ENCODE measurements at places on chromosomes 2 and 18.
A peak's percentile ranks its signal among the peaks of the same experiment; 100 is the strongest.

DNA sequence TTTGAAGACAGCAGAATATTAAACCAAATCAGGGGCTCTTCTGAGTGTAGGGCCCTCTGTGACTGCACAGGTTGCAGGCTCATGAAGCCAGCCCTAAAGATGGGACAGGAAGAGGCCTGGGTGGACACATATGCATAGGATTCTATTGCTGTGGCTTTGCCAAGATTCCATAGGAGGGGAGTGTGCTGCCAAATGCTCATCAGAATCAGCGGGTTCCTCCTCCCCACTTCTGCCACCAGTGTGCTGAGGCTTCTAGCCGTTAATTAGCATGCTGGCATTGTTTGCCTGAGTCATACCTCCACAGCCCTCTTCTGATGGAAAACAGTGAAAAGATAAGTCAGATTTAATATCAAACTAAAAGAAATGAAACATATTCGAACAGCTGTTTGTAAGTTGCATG, 103.9 kb upstream of the TMEFF2 start:
- DNase-seq, result no peak

DNA sequence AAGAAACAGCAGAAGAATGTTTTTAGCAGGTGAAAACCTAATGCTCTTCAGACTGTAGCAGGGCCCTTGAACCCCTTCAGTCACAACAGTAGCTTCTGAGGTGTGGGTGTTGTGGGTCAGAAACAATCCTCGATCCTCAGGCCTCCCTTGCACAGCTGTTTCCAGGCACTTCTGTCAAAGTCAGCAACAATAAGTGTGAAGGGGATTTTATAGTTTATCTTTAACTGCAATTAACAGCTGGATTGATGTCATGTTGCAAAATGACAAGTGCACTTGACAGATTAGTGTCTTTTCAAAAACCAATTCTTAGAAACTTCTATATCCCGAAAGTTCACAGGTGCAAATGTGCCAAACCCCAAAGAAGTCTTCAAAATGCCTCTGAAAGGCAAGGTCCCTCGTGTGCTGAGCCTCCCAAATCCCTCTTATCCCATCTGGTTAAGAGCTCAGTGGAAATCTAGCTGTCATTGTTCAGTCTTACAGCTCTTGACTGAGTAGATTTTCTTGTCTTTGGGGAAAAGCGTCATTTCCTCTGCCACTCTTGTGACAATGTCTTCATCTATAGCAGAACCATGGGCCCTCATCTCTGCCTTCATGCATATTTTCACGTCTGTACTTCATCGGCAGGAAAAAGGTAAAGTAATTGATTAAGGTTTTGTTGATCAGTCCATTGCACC, 29.6 kb downstream of the M1AP start:
- no peak for DNase-seq

DNA sequence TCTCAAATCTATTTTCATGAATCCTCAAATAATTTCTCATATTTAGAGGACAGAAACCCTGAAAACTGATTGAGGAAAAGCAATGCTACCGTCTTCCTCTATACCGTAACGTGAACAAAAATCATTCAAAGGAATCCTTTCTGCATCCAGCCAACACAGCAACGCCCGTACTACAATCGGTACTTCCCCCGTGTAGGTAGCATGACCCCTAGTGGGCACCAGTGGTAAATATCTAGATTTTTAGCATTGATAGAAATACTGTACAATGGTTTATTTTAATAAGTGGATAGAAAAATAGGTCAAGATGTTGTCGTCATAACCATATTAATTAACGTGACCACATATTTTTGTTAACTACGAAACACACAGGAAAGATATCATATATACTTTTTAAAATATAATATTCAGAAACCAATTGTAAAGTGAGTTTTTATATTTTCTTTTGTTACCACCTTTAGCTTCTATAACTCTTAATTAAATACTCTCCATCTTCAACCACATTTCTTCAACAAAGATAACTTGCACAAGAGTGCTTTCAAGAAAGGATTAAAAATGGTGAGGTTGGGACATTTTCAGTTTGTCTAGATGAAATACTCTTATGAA, 194.1 kb downstream of the SS18 start:
- no peak for DNase-seq

GRCh38 chr2:197107291-197108269, 181.1 kb upstream of the PGAP1 start:
- DNase-seq, result no peak

GRCh38 chr2:176392249-176392648, 123.0 kb downstream of the MTX2 start:
- no peak for DNase-seq

DNA sequence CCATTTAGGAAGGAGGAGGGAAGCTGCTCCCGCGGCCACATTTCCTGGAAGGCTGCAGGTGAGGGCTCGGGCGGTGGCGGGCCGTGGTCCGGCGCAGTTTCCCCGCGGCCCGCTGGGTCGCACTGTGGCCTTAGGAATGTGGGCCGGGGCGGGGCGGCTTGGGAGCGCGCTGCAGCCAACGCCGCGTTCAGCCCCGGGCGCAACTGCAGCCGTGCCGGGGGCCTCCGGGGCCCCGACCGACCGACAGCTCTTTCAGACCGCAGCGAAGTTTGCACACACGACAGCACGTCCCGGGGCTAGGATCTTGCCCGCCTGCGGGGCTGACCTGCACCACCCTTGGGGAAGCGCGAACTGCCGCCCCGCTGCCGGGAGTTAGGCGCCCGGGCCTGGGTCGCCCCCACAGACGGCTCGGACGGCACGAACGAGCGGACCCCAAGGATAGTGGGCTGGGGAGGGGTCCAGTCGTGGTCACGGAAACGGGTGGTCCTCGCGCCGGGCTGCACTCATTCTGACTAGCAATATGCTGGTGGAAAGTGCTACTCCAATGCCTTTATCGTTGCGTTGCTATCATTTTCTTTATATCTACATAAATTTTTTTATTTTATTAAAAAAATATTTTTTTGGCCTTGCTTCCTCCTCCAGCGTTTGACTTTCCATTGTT, 69.9 kb upstream of the DLX2 start:
- DNase-seq, result peak; percentile 11

GRCh38 chr2:37348155-37348554, 3.7 kb downstream of the QPCT start:
- no peak for DNase-seq

GRCh38 chr18:24013051-24013450, 1.5 kb upstream of the TTC39C start:
- no peak for DNase-seq

- no peak for DNase-seq
Measured at GRCh38 chr18:3058328-3059191, 45.6 kb upstream of the LPIN2 start.

- no peak for DNase-seq
Measured at GRCh38 chr2:111903930-111904439, 5.6 kb downstream of the MERTK start.

DNA sequence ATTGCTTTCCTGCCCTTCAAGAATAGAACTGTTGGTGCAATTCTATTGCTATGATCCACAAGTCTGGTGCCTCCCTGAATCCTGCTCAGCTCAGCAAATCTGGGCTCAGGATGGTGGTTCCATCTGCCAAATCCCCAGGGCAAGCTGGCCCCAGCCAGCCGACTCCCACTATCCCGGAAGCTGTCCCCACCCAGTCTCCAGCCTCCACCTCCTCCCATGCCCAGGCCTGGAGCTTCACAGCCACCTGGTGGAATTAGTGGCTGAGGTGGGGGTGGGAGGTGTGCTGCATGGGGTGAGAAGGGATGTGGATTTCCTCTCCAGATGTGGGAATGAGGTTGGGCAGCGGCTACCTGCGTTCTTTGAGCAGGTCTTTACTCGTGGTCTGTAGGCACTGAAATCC, 119.3 kb upstream of the SMAD2 start:
- no peak for DNase-seq

- DNase-seq, result no peak
Measured at GRCh38 chr2:83990636-83991035, 468.4 kb downstream of the SUCLG1 start.

GRCh38 chr2:208189069-208189809, 591 bp downstream of the C2orf80 start:
- DNase-seq, result no peak

DNA sequence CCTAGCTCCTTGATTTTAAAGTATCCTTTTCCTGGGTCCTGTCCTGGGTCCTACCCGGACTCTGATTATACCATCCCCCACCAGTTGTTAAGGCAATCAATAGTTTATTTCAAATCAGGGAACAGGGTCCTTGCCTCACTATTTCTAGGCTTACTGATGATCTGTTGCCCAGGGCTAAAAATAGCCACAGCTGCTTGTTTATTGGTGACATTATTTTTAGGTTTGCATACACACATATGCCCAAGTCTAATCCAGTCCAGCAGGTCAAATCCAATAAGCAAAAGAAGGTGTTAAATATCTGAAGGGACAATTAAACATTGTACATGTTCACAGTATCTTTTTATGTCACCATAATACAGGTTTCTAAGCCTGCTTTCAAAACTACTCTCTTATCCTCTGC, 66.0 kb downstream of the RAB10 start:
- DNase-seq, result no peak

GRCh38 chr2:238897911-238898311, 50.0 kb downstream of the TWIST2 start:
- DNase-seq, result no peak

GRCh38 chr2:120767486-120768005, 31.9 kb downstream of the GLI2 start:
- DNase-seq, result no peak

DNA sequence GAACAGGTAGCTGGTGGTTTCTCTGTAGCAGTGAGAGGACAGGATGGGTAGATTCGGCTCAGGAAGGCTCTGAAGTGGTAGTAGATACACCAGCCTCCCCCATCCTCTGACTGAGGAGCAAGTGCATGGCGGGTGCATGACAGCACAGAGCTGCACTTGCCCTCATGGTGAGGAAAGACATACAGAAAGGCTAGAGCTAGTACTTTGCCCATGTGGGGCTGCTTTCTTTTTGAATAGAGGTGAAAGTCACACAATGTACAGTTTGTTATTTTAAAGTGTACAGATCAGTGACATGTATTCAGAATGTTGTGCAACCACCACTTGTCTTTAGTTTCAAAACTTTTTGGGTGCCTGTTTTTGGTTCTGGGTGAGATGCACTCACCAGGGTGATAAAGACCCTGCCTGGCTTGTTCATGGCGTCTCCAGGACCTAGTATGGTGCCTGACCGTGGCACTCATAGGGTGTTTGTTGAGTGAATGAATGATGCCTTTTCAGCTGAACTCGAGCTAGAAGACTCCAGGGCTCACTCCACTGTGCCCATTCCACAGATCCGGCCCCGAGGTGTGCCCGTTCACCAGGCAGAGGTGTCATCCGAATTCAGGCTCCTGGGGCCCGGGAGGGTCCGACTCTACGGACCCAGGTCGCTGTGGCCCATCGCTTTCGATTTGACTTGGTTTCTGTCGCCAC, 421 bp upstream of the VAMP5 start:
- DNase-seq, result peak; percentile 32

DNA sequence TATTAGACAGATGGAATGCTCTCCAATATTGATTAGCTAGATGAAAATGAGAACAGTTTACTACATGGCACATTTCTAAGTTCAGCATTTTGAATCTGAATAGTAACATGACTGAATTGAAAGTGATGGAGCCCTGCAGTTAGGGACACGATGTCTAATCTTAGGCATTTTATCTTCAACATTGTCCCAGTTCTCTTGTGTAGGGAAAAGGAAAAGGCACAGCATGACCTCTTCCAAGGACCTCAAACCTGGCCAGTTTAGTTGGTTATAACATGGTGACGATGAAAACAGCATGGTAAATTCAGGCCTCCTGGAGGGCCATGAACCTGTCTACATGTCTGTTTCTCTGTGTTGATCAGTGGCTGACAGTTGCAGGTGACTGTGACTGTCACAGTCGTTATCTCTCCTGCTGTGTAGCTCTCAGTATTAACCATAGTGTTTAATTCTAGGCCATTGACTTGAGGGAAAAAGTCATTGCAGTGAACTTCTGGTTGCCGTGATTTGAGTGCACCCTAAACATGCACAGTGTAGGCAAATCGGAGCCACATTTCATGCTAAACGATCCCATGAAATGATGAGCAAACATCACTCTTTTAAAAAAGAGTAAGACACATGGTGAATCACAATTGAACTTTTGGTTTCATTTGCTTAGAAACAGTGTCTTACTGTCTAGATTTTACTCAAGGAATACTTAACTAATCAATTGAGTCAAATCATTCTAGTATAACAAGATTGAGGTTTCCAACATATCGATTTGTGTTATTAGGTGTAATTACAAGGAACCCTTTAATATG, 129.7 kb downstream of the PHLPP1 start:
- DNase-seq, result peak; percentile 20

DNA sequence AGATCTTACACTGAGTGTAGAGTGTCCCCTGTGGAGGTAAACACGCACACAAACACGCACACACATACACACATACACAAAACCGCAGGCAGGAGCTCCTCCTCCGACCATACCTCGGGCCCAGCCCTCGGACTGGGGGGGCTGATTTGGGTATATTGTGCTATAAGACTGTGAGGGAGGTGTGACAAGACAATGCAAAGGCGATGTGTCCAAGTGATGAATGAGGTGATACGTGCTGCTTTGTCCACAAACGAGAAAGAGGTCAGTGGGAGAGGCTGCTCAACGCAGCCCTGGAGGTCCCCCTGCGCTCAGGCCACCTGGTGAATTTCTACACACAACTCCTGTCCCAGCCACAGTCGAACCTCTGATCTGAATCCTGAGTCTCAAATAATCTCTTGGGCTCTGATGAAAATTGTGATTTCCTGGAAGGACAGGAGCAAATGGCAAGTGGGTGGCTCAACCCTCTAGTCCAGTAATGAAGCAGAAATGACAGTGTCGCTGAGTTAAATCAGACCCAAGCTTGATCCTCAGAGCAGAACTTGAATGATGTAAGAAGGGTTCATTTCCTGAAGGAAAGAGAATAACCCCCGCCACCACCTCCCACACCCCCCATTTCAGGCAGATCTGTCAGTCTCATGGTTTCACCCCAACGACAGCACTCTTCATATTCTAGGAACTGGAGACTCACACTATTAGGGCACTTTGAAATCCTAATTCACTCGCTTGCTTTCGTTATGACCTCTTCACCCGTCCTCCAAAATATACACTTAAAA, 48.9 kb upstream of the ASXL2 start:
- DNase-seq, result no peak

DNA sequence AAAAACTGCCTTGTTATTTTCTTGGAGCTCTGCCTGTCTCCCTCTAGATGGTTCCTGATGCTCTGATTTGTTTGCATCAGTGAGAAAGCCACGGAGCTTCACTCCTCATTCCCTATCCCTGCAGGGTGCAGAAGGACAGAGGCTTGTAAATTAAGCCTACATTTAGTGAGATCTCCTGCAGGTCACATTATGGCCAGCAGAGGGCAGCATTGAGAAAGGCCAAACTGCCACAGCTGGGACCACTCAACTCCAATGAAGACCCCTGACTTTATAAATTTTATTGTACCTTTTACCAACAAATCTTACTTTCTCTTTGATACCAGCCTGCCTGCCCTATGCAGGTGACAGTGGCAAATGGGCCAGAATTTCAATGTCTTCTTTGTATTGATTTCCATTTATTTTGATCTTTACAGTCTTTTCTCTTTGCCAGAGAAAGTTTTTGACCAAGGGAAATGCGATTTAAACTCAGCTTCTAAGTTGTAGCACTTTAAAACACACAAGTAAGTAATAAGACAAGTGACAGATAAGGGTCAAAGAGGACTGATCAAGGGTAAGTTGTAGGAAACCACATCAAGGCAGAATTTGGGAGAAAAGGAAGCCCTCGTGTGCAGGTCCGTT, 1029.1 kb upstream of the KLHL29 start:
- DNase-seq, result peak; percentile 9

Data from activated T-helper 2 cell treated with anti-CD3 and anti-CD28 coated beads, Interferon-gamma antibody, Interleukin-2, Interleukin-4, amounts not matched to agents 10 μg/mL and 5 μg/mL and 100 μg/mL, durations not matched to agents 14 hours and 24 hours and 36 hours (primary cell).